ENCODE measurements at places on chromosomes 3 and 15. TPM values are rescaled to one million over a fixed set of nuclear protein-coding genes. Genes with fewer than 3 reads are reported as not detected.
A peak's percentile ranks its signal among the peaks of the same experiment; 100 is the strongest.

- no peak for DNase-seq
Measured at GRCh38 chr3:168249205-168249549, 153.5 kb upstream of the GOLIM4 start.

GRCh38 chr3:5840056-5840455 is 652.5 kb downstream of the EDEM1 start:
- no peak for DNase-seq

- no peak for DNase-seq
Measured at GRCh38 chr3:71127844-71128243, 455.7 kb downstream of the FOXP1 start.

DNA sequence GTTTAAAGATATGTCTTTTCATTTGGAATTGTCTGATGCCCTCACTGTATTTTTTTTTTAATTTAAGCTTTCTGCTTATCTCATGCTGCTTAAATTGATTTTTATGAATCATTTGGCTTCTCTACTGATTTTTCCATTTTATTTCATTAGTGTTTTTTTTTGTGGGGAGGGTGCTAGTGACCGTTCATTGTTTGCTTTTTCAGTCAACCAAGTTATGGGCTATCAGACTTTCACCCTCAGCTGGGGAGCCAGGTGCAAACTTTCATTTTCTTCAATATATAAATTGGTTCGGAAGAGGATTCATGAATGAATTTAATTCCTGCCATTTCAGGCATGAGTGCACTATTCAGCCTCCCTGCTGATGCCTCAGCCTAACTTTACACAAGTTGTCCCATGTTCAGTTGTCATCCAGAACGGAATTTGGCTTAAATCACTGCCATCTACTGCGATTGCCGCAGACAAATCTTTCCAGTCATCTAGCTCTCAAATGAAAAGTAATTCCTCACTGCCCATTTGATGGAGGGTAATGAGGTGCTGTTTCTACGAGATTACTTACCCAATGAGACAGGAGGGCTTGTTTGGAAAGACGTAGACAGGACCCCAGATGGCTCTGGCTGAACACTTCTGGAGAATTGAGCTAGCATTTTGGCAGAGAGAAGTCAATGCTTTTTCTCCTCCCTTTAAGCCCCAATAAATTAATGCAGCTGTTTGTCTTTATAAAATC is 89.9 kb upstream of the RORA start:
- DNase-seq, result no peak

- DNase-seq, result no peak
Measured at GRCh38 chr3:42649783-42650182, 3.7 kb upstream of the ZBTB47 start.

- no peak for DNase-seq
Measured at GRCh38 chr3:42228796-42229195, 37.2 kb downstream of the CCK start.

DNA sequence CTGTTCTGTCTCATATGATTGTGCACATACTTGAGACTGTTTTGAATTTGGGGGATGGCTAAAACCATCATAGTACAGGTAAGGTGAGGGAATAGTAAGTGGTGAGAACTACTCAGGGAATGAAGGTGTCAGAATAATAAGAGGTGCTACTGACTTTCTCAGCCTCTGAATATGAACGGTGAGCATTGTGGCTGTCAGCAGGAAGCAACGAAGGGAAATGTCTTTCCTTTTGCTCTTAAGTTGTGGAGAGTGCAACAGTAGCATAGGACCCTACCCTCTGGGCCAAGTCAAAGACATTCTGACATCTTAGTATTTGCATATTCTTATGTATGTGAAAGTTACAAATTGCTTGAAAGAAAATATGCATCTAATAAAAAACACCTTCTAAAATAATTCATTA is 5.1 kb downstream of the CCR5 start:
- DNase-seq, result no peak

DNA sequence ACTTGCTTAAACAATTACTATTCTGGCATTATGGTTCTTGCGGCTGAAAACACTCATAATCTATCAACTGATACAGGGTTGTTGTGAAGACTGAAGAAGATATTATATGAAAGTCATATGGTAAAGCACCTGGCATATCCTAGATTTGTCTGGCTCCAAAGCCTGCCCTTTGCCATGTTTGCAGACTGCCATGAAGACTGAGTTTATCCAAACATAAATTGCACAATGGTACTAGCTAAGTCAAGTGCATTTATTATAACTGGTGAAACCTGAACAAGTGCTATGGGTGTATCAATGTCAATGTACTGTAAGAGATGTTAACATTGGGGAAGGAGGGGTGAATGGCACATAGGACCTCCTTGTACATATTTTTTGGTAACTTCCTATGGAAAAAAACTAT is 87.4 kb upstream of the MEX3B start:
- no peak for DNase-seq

DNA sequence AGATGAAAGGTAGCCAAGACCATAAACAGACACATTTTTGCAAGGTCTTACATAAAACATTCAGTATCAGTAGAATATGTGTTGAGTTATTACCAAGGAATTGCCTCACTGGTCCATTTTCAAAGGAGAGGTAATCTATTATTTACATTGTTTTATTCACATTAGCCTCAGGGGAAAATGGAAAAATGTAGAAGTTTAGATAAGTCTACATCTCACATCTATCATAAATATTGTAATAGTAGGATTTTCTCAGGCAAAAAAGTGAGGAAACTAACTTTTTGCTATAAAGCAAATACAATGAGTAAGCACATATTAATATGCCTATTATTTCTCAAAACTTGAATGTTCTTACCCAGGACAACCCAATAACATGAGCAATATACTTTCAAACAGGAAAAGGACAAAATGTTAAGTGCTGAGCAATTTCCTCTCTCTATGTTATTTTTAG is 184.6 kb upstream of the AGTR1 start:
- DNase-seq, result no peak

DNA sequence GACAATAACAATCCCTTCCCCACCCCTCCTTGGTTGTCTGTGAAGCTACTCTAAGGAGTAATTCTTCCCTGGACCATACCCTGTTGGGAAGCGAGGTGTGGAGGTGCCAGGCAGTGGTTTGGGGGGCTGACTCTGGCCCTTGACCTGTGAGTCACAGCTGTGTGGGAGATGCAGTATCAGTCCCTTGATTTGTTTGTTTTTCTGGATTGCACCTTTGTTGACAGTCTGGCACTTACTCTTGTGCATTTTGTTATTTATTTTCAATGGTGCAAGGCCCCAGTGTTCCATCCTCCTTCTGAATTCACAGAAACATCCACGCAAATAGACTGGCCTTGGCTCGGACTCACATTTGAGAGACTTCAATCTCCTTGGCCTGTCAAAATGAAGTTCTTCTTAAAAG is 29.7 kb downstream of the TMEM45A start:
- no peak for DNase-seq

DNA sequence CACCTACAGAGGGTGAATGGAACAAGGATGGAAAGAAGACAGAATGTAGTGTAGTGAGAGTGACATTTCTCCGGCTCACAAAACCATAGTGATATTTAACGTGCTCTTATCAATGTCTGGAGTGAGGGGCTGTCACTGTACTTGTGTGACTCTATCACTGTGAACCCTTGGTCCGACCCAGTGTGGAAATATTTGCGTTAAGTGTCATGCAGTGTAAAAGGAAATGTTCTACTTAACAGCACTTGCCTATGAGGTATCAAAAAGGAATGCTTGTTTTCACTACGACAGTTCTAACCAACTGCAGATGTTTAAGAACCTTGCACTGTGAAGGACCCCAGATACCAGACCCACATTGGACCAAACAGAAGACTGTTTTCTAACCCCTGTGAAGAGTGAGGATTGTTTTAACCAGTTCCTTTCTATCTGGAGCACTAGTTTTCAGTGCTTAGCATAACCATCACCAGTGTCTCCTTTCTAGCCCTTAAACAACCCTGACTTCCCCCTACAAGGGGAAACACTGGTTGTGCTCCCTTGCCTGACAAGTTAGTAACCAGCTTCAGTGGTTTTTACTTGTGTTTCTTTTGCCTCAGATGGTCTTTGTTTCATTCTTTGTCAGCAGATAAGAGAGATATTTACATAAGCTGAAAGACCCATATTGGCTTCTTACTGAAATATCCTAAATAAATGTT is 144.7 kb upstream of the ABHD17C start:
- peak; percentile 85 for DNase-seq

DNA sequence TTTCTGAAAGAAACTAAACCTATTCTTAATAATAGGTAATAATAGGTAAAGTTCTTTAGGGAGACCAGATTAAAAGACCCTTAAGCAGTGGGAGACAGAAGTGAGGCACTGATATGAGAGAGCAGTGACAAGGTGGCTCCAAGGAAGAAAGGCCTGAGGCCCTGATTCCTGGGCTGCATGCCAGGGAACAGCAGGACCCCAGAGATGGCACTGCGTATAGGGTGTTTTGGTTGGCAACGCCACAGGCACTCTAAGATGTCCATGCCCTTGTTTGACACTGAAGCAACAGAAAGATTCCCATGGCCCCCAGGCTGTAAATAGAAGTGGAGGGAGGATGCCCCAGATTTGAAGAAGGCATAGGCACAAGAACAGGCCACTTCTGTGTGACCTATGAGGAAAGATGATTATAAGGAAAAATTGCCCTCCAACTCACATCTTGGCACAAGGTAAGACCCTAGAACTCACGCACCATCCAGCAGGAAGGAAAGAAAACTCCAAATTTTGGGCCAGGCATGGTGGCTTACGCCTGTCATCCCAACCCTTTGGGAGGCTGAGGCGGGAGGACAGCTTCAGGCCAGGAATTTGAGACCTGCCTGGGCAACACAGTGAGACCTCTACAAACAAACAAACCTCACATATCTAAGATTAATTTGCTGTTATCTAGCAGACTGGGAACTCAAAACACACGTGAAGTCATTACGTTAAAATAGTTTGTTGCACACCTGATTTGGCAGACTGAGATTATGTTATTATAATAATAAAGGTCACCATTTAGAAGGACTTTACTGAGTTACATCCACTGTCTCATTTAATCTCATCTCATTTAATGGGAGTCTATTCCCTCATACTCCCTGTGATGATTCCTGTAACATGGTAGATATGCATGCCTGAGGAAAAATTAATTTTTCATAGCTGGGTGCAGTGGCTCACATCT is 10.5 kb upstream of the BLM start:
- no peak for DNase-seq

GRCh38 chr15:63530752-63531299 is 26.4 kb downstream of the USP3 start:
- no peak for DNase-seq

DNA sequence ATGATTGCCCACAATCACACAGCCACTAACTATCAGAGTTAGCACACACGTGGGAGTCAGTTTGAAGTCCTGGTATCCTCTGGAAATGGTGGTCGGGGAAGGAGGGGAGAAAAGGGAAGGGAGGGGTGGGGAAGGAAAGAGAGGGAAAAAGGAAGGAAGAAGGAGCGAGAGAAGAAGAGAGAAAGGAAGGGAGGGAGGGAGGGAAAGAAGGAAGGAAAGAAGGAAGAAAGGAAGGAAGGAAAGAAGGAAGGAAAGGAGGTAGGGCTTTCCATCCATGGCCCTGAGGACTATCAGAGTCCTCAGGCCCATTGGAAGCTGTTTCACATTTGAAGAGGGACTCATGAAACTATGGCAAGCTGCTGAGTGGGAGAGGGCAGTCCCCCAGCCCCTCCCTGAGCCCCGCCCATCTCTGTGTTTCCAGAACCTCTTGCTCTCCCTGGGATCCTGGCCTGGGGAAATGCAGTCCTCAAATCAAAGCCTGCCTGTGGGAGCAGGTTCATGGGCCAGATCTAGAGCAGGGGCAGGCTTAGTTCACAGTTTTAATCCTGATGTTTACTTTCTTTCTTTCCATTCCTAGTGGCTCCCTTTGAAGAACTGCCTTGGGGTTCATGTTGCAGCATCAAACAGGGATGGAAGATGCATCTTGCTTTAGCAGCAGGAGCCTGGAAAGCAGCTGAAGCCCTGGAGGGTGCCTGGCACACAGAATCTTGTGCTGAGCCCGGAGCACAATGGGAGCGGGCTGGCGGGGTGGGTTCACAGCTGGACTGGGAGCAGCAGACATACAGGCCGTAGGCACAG is 66.1 kb upstream of the GLCE start:
- no peak for DNase-seq

DNA sequence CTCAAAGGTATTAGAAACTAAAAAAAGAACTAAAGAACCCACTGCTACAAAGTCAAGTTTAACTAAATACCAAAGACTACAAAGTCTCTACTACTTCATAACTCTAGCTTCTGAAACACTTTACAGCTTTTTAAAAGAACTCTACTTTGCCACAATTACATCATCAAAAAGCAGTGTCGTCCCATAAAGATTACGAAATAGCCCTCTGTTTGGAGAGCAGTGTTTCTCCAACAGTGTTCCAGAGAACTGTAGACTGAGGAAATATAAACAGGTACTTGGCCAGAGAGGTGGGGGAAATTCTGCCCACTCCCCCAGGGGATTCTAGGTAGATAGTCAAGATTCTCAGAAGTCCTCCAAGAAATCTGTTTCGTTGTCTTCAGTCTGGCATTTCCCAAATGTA is 225.6 kb downstream of the PDZRN3 start:
- peak; percentile 35 for DNase-seq

DNA sequence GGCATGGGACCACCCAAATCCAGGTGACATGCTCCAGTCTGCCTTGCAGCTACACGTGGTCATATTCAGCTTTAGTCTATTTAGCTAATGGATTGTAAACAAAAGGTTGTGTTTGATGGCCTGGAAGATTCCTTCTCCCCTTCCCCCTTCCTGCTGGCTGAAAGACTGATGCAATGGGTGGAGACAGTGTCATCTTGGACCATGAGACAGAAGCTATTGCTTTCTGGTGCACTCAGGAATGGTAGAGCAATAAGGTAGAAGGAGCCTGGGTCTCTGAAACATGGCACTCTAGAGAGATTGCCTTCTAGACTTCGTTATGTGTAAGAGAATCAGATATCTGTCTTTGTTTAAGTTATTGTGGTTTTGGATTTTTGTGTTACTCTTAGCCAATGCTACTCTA is 25.7 kb upstream of the PTX3 start:
- no peak for DNase-seq

DNA sequence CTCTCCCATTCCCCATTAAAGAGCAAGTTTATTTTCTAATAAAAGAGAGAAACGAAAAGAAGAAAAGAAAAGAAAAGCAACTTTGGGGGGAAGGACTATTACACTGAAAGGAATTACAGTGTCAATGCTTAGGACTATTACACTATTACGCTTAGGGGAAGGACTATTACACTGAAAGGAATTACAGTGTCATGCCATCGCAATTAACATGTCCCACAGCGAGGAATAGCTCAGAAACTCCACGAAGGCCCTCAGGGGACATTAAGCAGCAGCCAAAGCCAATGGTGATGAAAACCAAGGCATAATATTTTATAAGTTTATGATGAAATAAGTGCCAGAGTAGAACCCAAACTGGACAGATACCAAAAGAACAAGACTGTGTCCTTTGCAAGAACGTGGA is 22.1 kb upstream of the DET1 start:
- DNase-seq, result no peak

The RASGRF1 gene
- 0.07 TPM for polyA plus RNA-seq

The DNAJA4 gene
- 4.1 TPM for polyA plus RNA-seq

The EPHB1 gene
- polyA plus RNA-seq, result 0.50 TPM

The SLC12A8 gene
- polyA plus RNA-seq, result 8.4 TPM

The PRTG gene
- polyA plus RNA-seq, result 1.1 TPM

The BCL2A1 gene
- polyA plus RNA-seq, result not detected

The PRSS50 gene
- polyA plus RNA-seq, result not detected

The CPN2 gene
- not detected for polyA plus RNA-seq

The CADM2 gene
- not detected for polyA plus RNA-seq

The TRIM42 gene
- not detected for polyA plus RNA-seq

The C2CD4A gene
- not detected for polyA plus RNA-seq
